Stimulated activated CD8-positive, alpha-beta memory T cell treated with anti-CD3 and anti-CD28 coated beads, Interleukin-4, amount 100 ng/mL, for 4 hours (primary cell): ENCODE measurements at places on chromosomes 11 and 22.

DNA sequence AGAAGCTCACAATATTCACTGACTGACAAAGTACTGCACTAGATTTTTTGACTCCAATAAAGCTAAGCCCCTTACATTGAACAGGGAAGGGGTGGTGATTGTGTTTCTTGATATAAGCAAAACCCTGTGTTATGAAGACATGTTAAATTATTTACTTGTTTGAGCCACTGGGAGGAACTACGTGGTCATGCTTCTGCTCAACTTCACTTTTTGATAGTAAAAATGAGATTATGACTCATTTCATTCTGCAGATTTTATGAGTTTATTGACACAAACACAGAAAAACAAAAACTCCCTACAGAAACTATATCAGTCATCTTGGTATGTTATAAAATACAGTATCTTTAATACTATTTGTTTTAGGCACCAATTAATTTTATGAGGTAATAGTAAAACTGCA is 124.7 kb downstream of the CADM1 start:
- no peak for DNase-seq

- no peak for DNase-seq
These were observed 38.3 kb downstream of the PTPRJ start for GRCh38 chr11:48018528-48019216.

GRCh38 chr11:134033696-134034491 is 35.0 kb upstream of the JAM3 start:
- no peak for DNase-seq

GRCh38 chr22:43301866-43302265 is 41.3 kb downstream of the SCUBE1 start:
- no peak for DNase-seq

GRCh38 chr22:31943206-31943977 is 943 bp upstream of the YWHAH start:
- no peak for DNase-seq

DNA sequence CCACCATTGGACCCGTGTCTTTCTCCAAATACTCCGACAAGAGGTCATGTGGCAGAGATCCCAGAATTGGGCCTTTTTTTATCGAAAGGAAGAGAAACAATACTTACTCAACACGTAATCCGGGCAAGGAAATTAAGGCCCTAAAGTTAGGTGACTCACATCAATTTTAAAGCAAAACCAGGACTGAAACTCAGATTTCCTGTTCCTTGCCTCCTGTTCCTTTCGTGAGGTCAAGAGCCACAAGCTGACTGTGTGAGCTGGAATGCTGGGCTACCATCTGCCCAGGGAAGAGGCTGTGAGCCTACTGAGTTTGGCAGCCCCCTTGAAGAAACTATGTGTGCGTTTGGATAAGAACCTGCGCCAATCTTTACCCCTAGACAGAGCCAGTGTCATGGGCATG is 27.1 kb upstream of the MRGPRX2 start:
- no peak for DNase-seq

DNA sequence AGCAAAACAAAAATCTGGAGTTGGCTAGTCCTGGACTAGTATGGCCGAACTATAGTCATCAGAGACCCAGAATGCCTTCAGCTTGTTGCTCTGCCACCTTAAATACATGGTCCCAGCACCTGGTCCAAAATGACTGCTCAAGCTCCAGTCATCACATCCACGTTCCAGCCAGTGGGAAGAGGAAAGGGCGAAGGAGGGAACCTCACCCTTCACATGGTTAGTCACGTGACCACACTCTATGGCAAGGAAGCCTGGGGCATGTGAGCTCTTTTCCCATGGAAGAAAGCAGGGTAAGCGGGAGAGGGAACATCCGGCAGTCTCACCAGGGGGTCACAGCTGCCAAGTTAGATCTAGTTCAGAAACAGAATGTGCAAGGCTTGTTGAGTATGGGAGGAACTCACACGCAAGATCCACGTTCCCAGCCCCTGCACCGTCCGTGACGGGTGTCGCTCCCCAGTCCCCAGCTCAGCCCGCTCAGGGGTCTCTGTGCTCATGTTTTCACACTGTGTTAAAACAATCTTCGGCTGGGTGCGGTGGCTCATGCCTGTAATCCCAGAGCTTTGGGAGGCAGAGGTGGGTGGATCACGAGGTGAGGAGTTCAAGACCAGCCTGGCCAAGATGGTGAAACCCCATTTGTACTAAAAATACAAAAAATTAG is 1.9 kb upstream of the ANO9 start:
- no peak for DNase-seq

- no peak for DNase-seq
These were observed 23.4 kb downstream of the RELT start for GRCh38 chr11:73399636-73400035.

DNA sequence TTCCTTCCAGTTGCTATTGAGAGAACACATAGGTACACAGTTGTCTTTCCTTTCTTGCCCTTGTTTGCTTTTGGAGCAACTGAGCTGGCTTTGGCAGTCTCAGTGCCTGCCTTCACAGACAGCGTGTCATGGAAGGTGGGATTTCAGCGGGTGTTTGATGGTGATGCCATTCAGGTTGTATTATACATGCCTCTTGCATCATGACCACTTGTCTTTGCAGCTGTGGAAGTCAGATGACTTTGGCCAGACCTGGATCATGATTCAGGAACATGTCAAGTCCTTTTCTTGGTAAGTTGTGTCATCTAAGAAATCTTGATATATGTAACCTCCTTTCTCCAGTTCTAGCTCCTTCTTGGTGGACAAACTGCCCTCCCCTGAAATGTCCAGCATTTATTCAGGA is 37.1 kb upstream of the SORL1-AS1 start:
- DNase-seq, result no peak

DNA sequence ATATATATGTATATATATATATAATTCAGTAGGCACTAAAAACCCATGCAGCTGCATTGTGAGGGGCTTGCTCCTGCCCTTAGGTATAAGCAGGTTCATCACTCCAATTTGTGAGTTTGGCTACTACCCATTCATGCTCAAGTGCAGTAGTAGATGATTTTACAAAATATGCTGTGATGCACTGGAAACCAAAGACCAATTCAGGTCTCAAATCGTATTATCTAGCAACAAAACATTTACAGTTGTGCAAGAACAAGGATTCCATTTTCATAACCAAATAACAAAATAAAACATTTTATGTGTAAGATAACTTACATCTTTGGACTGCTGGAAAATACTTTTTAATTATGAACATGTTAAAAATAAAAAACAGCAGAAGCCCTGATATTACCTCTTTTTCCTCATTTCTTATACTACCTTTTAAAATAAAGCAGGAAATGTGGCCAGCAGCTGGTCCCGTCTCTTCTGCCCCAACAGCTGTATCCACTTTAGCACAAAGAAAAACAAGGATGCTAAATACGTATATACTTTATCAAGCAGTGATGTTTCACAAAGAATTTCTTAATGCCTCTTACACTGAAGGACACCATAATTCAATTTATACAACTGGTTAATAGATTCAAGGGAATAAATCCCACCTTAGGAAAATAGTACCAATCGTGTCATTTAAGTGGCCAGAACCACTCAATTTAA is 2.8 kb downstream of the CREBZF start:
- DNase-seq, result no peak

- no peak for DNase-seq
These were observed 244.4 kb downstream of the TTC28 start for GRCh38 chr22:28435140-28435768.

DNA sequence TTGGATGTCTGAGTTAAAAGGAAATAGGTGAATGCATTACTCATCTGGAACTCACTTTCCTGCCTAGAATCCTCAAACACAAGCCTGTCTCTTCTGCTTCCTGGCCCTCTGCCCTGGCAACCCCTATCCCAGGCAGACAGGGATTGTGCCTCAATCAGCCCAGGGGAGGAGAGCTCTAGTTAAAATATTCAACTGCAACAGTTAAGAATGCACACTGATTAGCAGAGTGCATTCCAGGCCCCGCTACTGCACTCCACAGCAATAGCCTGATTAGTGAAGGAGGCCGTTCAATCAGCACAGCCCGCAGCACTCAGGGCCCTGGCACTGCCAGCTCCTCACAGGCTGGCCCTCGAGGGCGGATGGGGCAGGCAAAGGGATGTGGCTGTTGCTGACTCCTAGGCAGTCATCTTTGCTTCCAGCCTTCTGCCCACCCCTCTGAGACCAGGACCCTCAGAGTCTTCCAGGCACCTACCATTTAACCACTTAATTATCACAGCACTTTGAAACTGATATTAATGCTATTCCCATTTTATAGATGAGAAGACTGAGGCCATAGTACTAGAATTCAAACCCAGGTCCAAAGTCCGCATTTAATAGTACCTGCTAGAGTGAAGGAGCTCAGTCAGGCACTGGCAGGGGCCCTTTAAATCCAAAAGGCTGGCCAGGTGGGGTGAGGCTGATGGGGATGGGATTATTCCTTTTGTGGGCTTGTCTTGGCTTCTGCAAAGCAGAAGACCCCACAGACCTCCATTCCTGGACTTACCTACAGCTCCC is 435.3 kb downstream of the SOX6 start:
- no peak for DNase-seq

DNA sequence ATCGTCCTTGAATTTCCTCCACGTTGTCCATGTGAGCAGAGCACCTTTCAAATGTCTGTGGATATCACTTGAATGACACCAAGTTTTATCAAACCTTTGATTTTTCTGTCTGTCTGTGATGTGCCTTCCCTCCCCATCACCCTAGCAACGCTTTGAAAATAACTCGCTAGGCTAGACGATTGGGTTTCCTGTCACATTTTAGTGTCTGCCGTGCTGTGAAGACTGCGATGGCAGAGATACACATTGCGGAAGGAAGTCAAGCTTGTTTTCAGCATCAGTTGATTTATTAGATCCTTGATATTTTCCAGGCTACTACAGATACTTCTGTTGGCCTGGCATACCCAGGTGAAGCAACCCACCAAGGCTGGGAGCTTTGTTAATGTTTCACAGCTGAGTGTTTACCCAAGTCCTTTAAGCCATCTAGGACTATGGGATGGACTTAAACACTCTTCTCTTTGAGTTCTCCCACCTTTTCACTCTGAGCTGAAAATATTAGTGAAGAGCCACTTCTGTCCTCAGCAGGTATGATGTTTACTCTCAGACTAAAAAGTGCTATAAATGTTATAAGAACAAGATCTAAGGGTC is 93.6 kb upstream of the CD44 start:
- DNase-seq, result peak; percentile 42

GRCh38 chr11:106670069-106670468 is 348.2 kb downstream of the GUCY1A2 start:
- no peak for DNase-seq

GRCh38 chr22:26082866-26083265 is 86.4 kb upstream of the SEZ6L start:
- no peak for DNase-seq

DNA sequence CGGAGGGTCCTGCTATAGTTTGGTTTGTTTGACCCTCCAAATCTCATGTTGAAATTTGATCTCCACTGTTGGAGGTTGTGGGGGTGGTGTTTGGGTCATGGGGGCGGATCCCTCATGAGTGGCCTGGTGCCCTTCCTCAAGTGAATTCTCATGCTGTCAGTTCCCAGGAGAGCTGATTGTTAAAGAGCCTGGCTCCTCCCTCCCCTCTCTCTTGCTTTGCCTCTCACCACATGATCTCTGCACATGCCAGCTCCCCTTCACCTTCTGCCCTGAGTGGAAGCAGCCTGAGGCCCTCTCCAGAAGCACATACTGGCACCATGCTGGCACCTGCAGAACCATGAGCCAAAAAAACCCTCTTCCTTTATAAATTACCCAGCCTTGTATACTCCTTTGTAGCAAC is 7.1 kb downstream of the TSPAN18 start:
- DNase-seq, result no peak

DNA sequence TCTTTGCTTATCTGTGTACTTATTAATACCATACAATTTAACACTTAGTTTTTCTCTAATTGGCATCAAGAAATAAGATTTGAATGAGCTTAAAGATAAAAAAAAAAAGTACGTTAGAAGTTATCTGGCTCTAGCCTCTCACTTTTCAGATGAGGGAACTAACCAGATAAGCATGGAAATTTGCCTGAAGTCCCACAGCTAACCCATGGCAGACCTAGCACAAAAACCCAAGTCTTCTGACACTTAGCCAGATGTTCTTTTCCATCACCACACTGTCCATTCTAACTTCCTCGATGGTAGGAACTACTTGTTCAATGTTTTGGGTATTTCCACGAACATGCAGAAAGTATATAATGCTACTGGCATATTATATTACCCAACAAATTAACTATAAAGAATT is 7.4 kb upstream of the SOX6 start:
- no peak for DNase-seq

GRCh38 chr22:31973739-31974138 is 29.4 kb downstream of the YWHAH start:
- DNase-seq, result no peak

DNA sequence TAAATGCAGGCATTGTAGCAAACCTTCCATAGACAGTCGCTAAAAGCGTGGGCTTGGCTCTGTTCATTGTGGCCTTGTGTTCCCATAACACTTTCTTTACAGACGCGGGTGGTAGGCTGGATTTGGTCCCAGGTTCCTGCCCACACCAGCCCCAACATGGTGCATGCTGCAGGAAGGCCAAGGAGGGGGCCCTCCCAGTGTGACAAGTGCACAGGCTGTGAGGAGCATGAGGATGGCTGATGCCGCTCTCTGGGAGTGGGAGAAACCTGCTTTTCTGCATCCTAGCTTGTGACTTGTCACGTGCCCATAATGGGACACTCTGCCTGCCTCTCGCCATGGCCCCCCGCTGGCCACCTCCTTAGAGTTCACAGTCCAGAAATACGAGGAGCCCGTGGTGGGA is 161.8 kb upstream of the B3GAT1 start:
- no peak for DNase-seq

GRCh38 chr11:83827940-83828554 is 541.9 kb upstream of the CCDC90B start:
- no peak for DNase-seq

DNA sequence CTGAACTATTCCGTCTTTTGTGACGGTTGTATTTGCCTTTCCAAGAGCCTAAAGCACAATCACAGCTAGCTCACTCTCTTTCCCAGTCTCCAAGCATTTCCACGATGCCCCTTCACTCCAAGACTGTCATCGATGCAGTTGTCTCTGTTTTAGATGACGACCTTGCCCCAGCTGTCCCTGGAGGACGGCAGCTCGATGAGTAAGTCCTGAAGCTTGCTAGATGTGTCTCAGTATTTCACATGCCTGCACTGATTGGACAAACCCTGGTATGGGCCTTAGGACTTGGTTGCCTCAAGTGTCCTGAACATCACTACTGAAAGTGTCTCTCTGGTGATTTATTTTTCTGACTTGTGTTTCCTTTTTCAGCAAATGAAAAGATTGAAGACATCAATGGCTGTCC is 129.9 kb downstream of the NAV2 start:
- DNase-seq, result no peak

- DNase-seq, result no peak
These were observed 2.3 kb upstream of the FXYD2 start for GRCh38 chr11:117826832-117827231.

DNA sequence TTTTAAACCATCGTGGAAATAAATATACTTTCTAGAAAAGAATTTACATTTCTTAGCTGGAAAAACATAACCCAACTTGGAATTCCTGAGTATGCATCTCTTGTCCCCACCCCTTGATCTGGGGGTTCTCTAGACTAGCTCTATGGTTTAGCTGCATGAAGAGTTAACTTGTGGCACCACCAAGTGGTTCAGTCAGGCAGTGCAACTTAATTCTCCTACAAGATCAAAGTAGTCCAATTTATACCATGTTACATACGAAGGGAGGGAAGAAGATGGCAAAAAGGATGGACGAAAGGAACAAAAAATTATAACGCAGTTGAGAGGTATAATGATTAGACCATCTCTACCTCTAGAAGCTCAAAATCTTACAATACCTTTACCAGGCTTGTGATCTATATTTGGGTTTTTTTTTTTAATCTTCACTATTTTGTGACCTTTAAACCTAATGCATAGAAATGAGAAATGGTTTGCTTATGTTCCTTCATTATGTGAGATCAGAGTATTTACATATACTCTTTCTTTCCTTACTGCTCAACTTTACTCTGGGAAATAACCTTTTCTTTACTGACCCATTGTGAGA is 28.5 kb upstream of the ALKBH3 start:
- peak; percentile 31 for DNase-seq
